ENCODE measurements at places on chromosomes 2 and 18. TPM values are rescaled to one million over a fixed set of nuclear protein-coding genes. Genes with fewer than 3 reads are reported as not detected.

DNA sequence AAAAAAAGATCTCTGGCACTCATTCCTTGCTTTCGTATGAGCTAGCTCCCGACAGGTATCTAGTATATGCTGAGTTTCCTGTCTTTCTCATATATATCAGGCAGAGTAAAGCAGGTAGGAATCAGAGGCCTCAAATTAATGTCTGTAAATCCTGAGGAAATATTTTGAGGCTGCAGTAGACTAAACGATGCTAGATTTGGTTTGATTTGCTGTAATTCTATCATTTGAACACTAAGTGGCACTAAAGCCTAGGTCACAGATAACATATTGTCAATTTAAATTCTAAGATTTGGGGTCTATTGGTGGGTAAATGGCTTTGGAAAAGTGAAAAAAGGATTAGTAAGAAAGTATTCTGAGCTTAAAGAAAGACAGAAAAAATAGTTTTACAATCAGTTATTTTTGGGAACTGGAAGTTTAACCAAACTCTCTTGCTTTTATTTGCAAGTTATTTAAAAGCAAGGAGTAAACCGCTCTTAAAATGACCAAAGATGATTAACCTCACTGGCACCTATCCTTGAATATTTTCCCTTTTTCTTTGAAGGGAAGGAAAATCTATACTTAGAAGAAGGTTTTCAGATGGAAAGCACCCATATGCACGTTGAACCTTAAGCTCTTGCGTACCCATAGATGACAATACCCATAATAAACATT is 37.6 kb upstream of the SLC4A10 start:
- DNase-seq = peak; percentile 22

- no peak for DNase-seq
Observed at GRCh38 chr2:199818026-199818425, 33.0 kb downstream of the FTCDNL1 start.

Gene FLACC1
- total RNA-seq = 0.35 TPM

Gene SP3
- 132 TPM for total RNA-seq

Gene SERPINB10
- not detected for total RNA-seq

DNA sequence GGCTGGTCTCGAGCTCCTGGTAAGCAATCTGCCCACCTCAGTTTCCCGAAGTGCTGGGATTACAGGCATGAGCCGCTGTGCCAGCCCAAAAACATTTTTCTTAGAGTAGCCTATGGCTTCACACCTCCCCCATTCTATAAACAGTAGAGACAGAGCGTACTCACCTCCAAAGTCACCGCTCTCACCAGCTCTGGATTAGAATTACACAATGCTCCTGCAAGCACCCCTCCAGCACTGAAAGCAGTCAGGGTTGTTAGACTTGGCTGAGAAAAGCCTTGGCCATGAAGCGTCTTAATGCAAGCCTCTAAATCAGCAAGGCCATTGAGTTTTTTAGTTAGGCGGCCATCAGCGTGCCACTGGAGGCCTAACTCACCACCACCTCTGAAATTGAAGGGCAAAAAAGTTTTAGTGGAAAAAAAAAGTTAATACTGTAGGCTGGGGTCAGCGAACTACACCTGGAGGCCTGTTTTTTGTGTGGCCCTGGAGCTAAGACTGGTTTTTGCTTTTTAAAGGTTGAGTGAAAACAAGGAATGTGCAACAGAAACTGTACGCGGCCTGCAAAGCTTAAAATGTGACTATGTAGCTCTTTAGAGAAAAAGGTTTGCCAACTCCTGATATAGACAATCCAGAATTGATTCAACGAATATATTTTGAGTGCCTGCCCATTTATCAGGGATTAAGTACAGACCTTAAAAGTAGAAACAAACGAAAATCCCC is 34.6 kb downstream of the PREPL start:
- DNase-seq = no peak

- no peak for DNase-seq
Observed at GRCh38 chr2:140529706-140530105, 1601.1 kb downstream of the LRP1B start.

- no peak for DNase-seq
Observed at GRCh38 chr2:109513749-109514588, 99.8 kb downstream of the SEPTIN10 start.

DNA sequence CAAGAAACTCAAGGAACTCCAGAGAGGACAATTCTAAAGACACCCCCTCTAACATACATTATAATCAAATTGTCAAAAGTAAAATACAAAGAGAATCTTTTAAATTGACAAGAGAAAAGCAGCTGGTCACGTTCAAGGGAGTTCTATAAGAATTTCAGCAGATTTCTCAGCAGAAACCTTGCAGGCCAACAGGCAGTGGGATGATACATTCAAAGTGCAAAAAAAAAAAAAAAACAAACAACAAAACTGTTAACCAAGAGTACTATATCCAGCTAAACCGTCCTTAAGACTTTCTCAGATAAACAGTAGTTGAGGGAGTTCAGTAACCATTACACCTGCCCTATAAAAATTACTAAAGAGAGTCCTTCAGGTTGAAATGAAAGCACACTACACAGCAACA is 33.9 kb downstream of the CCDC138 start:
- DNase-seq = no peak

DNA sequence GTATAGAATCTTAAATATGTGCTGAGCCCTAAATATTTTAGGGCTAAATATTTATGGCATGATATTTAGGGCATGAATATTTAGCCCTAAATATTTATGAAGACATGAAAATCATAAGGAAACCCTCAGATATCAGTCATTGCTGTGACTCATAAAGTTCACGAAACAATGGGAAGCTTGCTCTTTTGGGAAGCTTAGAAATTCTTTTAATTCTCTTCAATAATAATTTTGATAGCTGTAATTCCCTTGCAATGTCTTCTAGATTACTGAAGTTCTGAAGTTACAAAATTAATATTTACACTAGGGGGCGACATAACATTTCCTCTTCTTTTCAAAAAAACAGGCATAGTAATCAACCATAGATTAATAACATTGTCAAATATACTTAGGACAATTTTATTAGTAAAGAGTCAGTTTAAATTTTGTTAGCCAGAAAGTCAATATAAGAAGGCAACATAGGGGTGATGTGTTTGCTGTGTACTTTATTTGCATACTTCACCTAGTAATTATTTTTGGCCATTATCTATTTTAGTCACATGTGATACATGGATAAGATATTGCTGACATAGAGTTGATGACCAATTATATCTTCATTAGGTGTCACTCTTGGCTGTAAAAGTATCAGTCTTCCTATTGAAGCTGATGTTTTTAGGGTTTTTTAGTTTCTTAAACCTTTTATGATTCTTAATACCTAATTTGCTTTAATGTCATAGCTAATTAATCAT is 13.2 kb downstream of the ZNF804A start:
- DNase-seq = no peak

GRCh38 chr2:11581124-11581796 is 47.4 kb downstream of the GREB1 start:
- DNase-seq = no peak

- no peak for DNase-seq
Observed at GRCh38 chr2:240858321-240858720, 10.3 kb upstream of the AGXT start.

GRCh38 chr2:212936572-212936971 is 214.8 kb downstream of the IKZF2 start:
- no peak for DNase-seq

DNA sequence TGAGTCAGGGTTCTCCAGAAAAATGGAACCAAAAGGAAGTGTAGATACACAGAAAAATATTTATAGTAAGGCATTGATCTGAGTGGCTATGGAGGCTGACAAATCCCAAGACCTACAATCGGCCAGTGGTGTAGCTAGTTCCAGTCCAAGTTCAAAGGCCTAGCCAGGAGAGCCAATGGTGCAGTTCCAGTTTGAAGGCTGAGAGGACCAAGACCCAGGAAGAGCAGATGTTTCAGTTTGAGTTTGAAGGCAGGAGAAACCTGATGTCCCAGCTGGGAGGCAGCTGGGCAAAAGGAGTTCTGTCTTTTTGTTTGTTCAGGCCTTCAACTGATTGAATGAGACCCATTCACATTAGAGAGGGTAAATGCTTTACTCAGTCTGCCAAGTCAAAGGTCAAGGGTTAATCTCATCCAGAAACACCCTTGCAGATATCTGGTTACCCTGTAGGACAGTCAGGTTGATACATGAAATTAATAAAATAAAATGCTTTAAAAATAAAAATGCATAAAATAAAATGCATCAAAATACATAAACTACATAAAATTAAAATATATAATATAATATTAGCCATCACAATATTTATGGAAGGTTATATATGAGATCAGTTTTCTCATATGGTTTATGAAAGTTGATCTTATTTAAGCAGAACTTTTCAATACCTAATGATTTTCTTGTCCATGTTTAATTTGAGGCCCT is 38.7 kb downstream of the KCNE4 start:
- peak; percentile 10 for DNase-seq

DNA sequence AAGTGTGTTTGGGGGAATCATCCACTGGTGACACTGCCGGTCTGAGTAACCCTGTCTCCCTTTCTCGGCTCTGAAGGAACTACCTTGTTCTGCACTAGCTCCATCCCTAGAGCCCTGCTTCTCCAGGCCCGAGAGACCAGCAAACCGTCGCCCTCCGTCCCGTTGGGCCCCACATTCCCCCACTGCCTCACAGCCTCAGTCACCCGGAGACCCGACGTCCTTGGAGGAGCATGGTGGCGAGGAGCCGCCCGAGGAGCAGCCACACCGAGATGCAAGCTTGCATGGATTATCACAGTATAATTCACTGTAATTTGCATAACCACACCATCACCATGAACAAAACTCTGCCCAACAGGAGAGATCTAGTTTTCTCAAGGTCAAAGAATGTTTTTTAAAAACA is 126.2 kb downstream of the MTCL1 start:
- DNase-seq = no peak

- no peak for DNase-seq
Observed at GRCh38 chr2:167686691-167687090, 560.7 kb downstream of the STK39 start.

- no peak for DNase-seq
Observed at GRCh38 chr2:167555098-167555720, 666.9 kb downstream of the XIRP2 start.

Gene RPE
- total RNA-seq = 166 TPM

DNA sequence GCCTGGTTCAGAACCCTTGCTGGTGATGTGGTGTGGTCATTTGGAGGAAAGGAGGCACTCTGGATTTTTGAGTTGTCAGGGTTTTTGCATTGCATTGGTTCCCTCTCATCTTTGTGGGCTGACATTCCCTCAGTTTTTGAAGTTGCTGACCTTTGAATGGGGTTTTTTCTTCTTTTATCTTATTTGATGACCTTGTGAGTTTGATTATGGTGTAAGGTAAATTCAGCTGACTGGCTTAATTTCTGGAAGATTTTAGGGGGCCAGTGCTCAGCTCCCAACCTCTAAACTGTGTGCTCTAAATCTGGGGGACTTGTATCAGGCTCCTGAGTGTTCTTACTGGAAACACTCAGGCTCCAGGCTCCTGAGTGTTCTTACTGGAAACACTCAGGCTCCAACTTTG is 225.9 kb downstream of the MEIS1 start:
- no peak for DNase-seq

Gene CD226
- total RNA-seq = 0.15 TPM

DNA sequence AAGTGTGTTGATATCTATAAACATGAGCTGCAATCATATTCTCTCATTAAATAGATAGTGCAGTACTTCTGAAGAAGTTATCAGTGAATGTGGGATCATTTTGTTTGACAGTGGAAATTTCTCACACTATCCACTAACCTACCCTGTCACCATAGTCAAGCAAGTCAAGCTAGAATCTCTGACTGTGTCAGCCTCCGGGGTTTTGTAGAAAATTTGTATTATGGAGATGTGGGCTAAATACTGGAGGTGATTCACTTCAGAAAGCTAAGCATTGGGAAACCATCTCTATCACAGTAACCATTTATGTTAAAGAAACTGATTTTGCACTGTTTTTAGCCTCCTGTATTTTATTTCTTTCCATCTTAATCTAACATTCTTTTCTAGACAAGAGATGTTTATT is 126.6 kb upstream of the CREB1 start:
- no peak for DNase-seq

- no peak for DNase-seq
Observed at GRCh38 chr2:11677136-11678055, 7.4 kb upstream of the NTSR2 start.

GRCh38 chr2:24866946-24867345 is 53.1 kb downstream of the ADCY3 start:
- no peak for DNase-seq

Gene KCNG2
- not detected for total RNA-seq

DNA sequence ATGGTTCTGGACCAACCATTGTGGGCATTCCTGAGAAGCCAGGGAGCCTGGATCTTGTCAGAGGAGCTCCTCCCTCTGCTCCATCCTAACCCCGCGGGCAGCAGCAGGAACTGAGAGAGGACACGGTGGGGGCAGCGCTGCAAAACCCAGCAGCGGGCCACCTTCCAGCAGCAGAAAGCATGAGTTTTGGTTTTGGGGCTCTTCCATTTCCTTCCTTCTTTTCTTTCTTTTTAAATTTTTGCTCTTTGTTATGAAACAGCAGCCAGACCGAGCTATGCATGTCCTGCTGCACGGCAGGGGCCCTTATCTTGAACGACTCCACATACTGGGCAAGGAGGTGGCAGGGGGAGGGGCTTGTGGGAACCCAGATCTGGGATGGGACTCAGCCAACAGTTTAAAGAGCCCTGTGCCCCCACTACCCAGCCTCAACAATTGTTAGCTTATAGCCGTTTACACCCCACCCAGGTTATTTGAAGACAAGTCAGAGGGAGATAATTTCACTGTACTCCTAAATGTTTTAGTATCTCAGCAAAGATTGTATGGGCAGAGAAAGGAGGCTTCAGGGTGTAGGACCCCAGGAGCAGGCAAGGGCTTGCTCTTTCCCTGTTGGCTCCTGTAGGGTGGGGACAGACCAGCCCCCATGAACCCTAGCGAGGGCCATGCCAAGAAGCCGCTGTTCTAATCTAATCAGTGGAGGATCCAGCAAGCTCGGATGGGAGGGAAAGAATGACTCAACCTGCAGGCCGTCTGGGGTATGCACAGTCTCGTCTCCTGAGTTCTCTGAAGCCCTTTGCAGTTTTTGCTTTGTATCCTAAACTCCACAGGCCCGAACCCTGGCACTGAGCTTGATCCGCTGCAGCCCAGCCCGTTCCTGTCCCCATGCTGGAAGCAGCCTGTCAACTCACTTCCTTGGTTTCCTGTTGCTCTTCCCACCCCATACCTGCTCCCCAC is 75.3 kb downstream of the LRRFIP1 start:
- DNase-seq = no peak

- DNase-seq = no peak
Observed at GRCh38 chr2:156476021-156476849, 40.1 kb downstream of the GPD2 start.

DNA sequence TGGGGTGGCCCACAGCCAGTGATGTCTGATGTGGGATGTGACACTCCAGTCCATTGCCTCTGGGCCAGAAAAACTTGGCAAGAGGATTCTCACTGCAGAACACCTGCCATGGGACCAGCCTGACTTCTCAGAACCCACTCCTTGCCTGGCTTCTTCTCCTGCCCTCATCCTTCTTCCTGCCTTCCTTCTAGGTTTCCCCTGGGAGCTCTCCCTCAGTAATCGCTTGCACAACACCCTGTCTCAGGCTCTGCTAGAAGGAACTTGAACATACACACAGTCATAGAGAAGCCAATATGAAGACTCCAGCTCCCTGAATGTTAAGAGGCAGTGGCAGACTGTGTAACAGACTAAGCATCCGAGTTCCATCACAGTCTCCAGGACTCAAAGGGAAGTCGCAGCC is 4.3 kb upstream of the COL6A3 start:
- no peak for DNase-seq

All from HepG2 (cell line).